ENCODE measurements at places on chromosomes 4 and X.

DNA sequence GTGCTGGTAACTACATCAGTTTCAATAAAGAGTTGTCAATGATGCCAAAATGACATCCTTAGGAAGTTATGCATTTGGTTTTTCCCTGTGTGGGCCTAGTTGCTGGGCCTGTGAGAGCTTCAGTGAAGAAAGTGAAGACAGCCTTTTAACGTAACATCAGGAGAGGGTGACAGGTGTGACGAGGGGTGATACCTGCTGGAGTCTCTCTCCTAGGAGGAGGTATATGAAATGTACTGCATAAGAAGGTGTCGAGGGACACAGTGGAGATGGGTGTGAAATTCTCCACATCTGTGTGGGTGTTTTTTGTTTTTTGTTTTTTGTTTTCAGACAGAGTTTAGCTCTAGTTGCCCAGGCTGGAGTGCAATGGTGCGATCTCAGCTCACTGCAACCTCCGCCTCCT lies 49.2 kb downstream of the EVC start:
- DNase-seq, result no peak

- DNase-seq, result no peak
Measured at GRCh38 chrX:137982472-137983172, 416.7 kb downstream of the ZIC3 start.

GRCh38 chr4:138710297-138710696 lies 305.3 kb upstream of the NOCT start:
- no peak for DNase-seq

DNA sequence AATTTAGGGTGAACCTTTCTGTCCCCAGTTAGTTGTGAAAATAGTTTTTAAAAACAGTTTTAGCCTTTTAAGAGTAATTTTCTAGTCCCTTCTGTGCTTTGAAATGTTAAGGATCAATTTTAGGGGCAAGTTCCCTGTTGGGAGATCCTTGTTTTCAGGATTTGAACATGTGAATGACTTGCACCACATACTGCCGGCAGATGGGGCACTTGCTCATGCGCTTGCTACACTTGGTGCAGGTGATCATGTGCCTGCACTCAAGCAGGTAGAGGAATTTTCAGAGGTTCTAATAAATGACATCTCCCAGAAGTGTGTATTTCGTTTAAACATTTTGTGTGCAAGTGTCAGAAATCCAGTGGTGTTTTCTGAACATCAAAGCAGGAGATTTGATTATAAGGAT lies 195.9 kb downstream of the CHM start:
- peak; percentile 27 for DNase-seq

- no peak for DNase-seq
Measured at GRCh38 chrX:48754238-48754637, 7.3 kb upstream of the GLOD5 start.

- DNase-seq, result no peak
Measured at GRCh38 chr4:89653012-89653411, 183.9 kb downstream of the SNCA start.

- no peak for DNase-seq
Measured at GRCh38 chr4:168102403-168102802, 10.1 kb downstream of the ANXA10 start.

DNA sequence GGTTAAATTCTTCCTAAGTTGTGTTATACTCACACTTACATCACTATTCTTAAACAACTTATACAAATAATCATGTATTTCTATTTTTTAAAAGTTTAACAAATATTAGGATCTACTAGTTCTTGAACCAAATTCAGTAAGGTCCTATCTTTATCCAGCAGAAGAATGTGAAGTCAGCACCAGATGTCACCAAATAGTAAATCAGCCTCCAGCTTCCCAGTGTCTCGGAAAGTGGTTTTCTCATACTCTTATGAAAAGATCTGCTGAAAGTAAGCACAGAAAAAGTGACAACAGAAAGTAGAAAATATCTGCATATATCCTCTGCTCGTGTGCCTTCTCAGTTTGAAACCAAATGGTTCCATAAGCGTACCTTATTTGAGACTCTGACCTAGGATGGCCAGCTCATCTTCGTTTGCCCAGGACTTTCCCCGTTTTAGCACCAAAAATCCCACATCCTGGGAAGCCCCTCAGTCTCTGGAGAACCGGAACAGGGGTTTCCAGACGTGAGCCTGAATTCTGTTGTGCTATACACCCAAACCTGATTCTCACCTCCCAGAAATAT lies 98.0 kb upstream of the DCLK2 start:
- no peak for DNase-seq

- DNase-seq, result no peak
Measured at GRCh38 chr4:15744016-15744545, 34.0 kb upstream of the CD38 start.

GRCh38 chr4:138916763-138917162 lies 98.8 kb upstream of the NOCT start:
- DNase-seq, result no peak

GRCh38 chr4:162891788-162892707 lies 274.6 kb downstream of the NAF1 start:
- DNase-seq, result peak; percentile 84

- DNase-seq, result no peak
Measured at GRCh38 chr4:89363786-89364185, 56.2 kb upstream of the GPRIN3 start.

- DNase-seq, result no peak
Measured at GRCh38 chr4:106126062-106126461, 189.9 kb downstream of the TBCK start.

- DNase-seq, result no peak
Measured at GRCh38 chrX:125810856-125811255, 355.2 kb downstream of the DCAF12L2 start.

- DNase-seq, result no peak
Measured at GRCh38 chr4:55096045-55096444, 29.4 kb downstream of the KDR start.

- DNase-seq, result peak; percentile 76
Measured at GRCh38 chr4:102500696-102501446, at the start of gene NFKB1. NFKB1 (plus strand) TSS chr4:102501359; CDS start chr4:102525519, 24,160 bp downstream.

- DNase-seq, result no peak
Measured at GRCh38 chr4:154277172-154277571, 214.4 kb downstream of the DCHS2 start.

DNA sequence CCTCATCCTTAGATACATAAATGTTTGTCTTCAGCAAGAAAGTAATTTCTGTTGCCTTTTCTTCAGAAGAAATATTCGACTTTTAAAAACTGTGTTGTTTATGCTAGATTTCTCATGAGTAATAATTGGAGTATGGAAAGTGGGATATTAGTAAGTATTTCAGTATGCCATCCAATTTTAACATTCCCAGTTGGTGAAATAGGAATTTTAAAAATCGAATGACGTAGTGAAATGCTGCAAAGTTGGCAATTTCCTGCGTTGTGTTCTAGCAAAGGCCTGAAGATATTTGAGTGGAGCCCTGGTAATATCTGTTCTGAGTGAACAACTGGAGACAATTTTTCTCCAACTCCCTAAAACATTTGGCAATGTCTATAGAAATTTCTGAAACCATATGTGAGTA lies 190.1 kb downstream of the ZNF330 start:
- DNase-seq, result no peak
